ENCODE measurements at places on chromosomes 5 and 9. TPM values are rescaled to one million over a fixed set of nuclear protein-coding genes. Genes with fewer than 3 reads are reported as not detected.
A peak's percentile ranks its signal among the peaks of the same experiment; 100 is the strongest.

SLC4A9 gene
- total RNA-seq: 0.23 TPM

TXNDC8 gene
- total RNA-seq: not detected

NMRK1 gene
- total RNA-seq: 40.4 TPM

PCDHB6 gene
- 0.75 TPM for total RNA-seq

GRCh38 chr9:38393128-38393796 lies 760 bp downstream of the ALDH1B1 start:
- peaks cover 11% of the 10 kb centered on the region for H3K36me3 ChIP-seq
- H3K4me3 ChIP-seq: peak overlapping the region; percentile 79
- DNase-seq: no peak
- no peaks in the 10 kb centered on the region for H3K27me3 ChIP-seq
- peak overlapping the region; percentile 45 for H3K27ac ChIP-seq
- H3K4me1 ChIP-seq: peaks cover 8% of the 10 kb centered on the region

GRCh38 chr9:135167849-135168655 lies 80.6 kb downstream of the OLFM1 start:
- H3K36me3 ChIP-seq: no peaks in the 10 kb centered on the region
- H3K4me1 ChIP-seq: no peaks in the 10 kb centered on the region
- peaks cover 5% of the 10 kb centered on the region for H3K27me3 ChIP-seq

- no peak overlapping the region for H3K4me3 ChIP-seq
- no peak overlapping the region for H3K27ac ChIP-seq
- DNase-seq: no peak
- H3K4me1 ChIP-seq: no peaks in the 10 kb centered on the region
- H3K36me3 ChIP-seq: no peaks in the 10 kb centered on the region
Observed at GRCh38 chr5:92907938-92908606, 672.9 kb downstream of the NR2F1-AS1 start.

GRCh38 chr5:81183811-81184748 lies 49.0 kb upstream of the CKMT2 start:
- no peaks in the 10 kb centered on the region for H3K4me1 ChIP-seq
- no peaks in the 10 kb centered on the region for H3K27me3 ChIP-seq
- H3K27ac ChIP-seq: no peak overlapping the region
- DNase-seq: no peak
- no peaks in the 10 kb centered on the region for H3K36me3 ChIP-seq

- no peaks in the 10 kb centered on the region for H3K27me3 ChIP-seq
- no peaks in the 10 kb centered on the region for H3K36me3 ChIP-seq
- no peak overlapping the region for H3K4me3 ChIP-seq
- no peaks in the 10 kb centered on the region for H3K4me1 ChIP-seq
- no peak overlapping the region for H3K27ac ChIP-seq
- no peak for DNase-seq
Observed at GRCh38 chr9:99866398-99866797, 40.1 kb upstream of the STX17 start.

GRCh38 chr5:142551338-142552067 lies 134.4 kb downstream of the FGF1 start:
- DNase-seq: no peak
- H3K36me3 ChIP-seq: no peaks in the 10 kb centered on the region
- H3K4me3 ChIP-seq: peak overlapping the region; percentile 27
- H3K27ac ChIP-seq: no peak overlapping the region
- peaks cover 7% of the 10 kb centered on the region for H3K27me3 ChIP-seq

- no peak for DNase-seq
- H3K4me3 ChIP-seq: no peak overlapping the region
Observed at GRCh38 chr9:108444400-108445358, 411.1 kb downstream of the ACTL7B start.

Measured in upper lobe of right lung (tissue), 1 donor.